Adrenal gland (tissue), 19 donors: ENCODE measurements at places on chromosomes 4 and X.

DNA sequence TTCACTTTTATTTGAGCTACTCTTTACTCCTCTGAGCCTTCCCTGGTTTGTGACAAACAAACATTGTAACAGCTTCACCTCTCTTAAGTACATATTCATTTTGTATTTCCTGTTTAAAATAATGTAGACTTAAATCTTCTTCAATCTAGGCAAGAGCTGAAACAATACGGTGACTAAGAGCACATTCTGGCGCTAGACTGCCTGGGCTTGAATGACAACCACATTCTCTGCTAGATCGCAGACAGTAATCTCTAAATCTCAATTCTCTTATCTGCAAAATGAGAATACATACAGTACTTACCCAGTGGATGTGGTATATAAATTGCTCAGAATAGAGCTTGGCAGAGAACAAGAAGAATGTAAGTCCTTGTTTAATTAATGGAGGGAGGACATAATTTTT lies 144.8 kb downstream of the ARAP2 start:
- DNase-seq, result no peak

GRCh38 chr4:74293558-74293957 lies 14.7 kb upstream of the EPGN start:
- no peak for DNase-seq

GRCh38 chr4:125359960-125360634 lies 45.3 kb downstream of the FAT4 start:
- no peak for DNase-seq

GRCh38 chrX:13498238-13498637 lies 71.2 kb upstream of the EGFL6 start:
- no peak for DNase-seq

DNA sequence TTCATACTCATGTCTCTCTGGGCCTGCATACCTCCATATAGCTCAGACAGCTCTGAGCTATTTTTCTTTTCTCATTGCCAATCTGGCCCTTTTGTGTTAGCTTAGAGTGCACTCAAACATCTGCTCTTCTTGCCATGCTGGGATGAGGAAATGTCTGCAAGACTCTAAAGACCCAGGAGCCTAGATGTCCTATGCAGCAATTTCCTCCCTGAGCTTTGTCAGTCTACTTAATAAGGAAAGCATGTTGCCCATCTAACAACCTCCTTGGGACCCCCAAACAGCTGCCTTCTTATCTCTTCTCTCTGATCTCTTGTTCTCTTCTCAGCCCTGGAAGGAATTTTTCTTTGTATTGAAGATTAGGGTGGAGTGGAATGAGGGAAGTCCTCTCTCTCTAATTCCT lies 69.2 kb downstream of the UCHL1 start:
- no peak for DNase-seq

GRCh38 chrX:71606536-71607216 lies 11.6 kb downstream of the CXCR3 start:
- peak; percentile 31 for DNase-seq

DNA sequence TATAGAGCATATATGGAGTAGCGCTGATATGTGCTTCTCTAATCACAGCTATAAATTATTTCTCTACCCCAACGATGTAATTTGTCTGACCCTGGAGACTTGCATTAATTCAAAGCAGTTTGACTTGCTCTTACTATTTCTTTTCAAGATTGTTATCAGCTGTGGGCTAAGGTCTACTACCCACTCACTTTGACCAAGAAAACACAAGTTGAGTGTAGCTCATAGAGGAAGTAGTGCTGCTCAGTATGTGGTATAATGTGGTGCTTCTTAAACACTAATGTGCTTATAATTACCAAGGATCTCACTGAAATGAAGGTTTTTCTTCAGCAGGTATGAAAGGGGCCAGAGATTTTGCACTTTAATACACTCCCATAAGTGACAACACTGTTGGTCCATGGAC lies 70.1 kb downstream of the INPP4B start:
- no peak for DNase-seq

DNA sequence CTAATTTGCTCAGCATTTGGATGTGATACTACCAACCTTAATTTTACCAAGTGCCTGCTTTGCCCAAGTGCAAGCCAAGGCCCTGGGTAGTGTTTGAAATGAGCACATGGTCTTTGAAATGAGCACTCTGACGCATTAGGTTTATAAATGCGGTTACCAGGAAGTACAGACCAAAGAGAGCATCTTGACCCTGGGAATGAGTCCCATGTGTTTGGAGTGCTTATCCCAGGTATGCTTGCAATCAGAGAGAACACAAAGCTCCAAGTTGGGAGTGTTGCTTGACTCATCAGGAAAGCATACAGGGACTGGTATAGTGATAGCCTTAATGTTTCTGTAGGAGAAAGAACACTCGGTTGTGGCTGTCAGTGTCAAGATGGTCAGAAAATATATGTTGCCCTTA lies 203.6 kb upstream of the MAMLD1 start:
- DNase-seq, result no peak

GRCh38 chr4:151717909-151718628 lies 42.7 kb downstream of the GATB start:
- no peak for DNase-seq

DNA sequence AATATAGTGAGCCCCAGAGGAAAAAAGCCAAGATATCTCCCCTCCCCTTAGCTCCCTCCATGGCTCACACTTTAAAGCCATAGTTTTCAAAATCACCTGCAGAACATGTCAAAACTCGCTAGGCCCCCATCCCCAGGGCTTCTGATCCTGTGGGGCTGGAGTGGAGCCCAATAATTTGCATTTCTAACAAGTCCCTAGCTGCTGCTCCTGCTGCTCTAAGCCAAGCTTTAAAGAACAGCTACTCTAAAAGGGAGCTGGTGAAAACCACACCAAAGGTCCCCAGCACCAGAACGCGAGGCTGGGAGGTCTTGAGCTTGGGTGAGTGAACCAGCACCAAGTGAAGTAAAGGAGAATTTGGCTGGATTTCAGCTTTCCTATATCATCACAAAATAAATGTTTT lies 237.1 kb downstream of the ZNF674 start:
- DNase-seq, result no peak

- no peak for DNase-seq
Observed at GRCh38 chr4:94926936-94927335, 169.2 kb downstream of the BMPR1B start.

DNA sequence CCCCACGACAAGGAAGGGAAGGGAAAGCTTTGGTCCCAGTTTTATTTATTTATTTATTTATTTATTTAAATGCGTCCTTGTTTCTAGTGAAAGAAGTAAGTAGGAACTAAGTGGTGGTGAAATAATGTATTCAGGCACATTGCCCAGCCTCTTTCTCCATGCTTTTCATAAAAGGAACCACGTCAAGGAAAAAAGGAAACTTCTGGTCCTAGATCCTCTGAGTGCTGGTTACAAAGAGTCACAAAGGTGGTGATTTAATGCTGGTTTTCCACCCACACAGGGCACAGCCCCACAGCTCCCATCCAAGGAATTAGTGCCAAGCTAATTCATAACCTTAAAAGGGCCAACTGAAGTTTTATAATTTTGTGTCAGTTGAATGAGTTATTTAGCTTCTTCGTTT lies 206.6 kb upstream of the GYPA start:
- DNase-seq, result no peak

GRCh38 chrX:2863646-2864045 lies 34.9 kb downstream of the GYG2 start:
- no peak for DNase-seq

GRCh38 chr4:109969919-109970318 lies 57.2 kb downstream of the EGF start:
- peak; percentile 52 for DNase-seq

DNA sequence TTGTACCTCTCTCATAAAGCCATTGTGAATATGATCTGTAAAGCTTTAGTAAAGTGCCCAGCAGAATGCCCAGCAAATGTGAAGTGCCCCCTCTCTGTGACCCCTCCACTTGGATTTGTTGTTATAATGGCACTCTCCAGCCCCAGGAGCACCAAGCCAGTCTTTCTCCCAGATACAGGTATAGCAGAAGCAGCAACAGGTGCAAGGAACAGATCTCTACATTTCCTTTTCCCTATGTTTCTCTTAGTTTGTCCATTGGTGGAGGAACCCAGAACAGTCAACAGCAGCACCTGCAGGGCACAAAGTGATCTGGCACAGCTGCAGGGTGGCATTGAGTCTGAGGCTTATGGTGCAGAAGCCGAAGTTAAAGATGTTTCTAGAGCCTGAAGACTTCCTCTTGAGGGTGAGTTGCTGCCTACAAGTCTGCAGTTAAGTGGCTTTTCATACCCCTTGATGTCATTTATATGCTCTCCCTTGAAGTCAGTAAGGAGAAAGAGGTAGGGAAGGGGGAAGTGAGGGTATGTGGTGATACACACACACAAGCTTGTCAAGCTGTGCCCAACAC lies 16.1 kb upstream of the CXCL3 start:
- DNase-seq, result no peak

DNA sequence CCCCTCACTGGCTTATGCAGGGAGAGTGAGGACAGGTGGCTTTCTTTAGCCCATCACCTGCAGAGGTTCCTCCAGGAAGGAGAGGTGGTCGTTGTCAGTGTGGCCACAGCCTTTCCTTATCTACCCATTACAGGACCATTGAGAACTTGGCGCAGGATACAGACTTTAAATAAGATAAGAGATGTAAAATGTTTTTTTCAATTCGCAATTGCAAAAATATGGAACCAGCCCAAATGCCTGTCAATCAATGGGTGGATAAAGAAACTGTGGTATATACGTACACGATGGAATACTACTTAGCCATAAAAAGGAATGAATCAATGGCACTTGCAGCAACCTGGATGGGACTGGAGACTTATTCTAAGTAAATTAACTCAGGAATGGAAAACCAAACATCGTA lies 6.9 kb upstream of the RNF175 start:
- DNase-seq, result no peak

DNA sequence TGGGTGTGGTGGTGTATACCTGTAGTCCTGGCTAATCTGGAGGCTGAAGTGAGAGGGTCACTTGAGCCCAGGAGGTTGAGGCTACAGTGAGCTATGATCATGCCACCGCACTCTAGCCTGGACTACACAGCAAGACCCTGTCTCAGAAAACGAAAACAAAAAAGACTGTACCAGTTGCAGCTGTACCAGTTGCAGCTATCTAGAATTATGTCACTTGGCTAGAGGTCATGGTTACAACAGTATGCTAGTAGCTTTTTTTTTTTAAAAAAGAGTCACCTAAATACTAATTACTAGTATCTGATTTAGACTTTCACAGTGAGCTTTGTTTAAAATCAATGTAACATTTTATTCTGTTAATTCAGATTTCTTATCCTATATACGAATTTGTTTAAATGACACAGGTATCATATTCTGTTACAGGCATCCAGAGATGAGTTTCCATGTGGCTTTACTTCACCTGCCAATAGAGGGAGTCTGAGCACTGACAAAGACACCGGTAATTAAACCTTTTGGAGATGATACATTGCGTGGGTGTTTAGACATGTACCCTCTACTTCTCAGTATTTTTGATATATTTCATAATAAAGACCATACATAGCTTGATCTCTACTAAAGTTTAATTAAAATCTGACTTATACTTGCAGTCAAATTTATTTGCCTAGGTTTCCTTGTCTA lies 100.2 kb upstream of the IL13RA1 start:
- DNase-seq, result no peak

- DNase-seq, result no peak
Observed at GRCh38 chr4:158020734-158021346, 152.0 kb downstream of the GASK1B start.

DNA sequence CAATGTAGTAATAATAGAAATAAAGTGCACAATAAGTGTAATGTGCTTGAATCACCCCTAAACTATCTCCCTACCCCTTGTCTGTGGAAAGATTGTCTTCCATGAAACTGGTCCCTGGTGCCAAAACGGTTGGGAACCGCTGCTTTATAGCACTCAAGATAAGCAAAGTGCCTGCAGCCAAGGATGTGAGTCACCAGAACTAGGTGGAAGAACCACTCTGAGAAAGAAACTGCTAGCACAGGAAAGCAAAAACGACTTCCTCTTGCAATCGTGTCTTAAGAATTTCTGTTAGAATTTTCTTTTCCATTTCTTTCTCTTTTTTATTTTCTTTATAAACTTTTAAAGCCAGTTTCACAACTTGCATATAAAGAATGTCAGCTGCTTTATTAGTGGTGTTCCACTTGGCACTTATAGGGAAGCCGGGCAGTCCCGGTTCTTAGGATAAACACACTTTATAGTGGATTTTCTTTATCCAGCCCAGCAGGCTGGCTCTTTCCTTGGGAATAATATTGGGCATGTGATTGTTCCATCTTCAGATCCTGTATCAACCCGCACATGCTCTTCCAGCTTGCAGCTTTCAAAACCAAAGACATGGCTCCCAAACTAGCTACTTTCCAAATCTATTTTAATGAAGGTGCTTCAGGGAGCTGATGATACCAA lies 32.3 kb upstream of the CXCL8 start:
- peak; percentile 82 for DNase-seq

- DNase-seq, result no peak
Observed at GRCh38 chr4:78417603-78418002, 134.0 kb upstream of the ANXA3 start.

GRCh38 chr4:118682928-118683327 lies 2.3 kb upstream of the METTL14 start:
- DNase-seq, result no peak

DNA sequence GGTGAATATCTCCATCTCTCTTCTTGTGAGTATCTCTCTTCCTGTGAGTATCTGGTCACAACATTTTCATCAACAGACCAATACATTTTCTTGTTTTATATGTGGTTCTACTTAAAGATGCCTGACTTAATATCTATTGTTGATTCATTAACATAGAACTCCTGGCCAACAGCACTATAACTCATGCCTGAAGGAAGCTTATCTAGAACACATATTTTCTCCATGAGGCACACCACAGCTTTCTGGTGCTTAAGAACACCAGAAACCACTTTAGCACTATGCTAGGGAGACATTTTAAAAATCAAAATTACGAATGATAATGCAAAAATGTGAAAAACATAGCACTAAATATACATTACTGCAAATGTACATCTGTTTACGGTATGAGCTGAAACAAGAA lies 190.4 kb downstream of the GABRB1 start:
- DNase-seq, result no peak

DNA sequence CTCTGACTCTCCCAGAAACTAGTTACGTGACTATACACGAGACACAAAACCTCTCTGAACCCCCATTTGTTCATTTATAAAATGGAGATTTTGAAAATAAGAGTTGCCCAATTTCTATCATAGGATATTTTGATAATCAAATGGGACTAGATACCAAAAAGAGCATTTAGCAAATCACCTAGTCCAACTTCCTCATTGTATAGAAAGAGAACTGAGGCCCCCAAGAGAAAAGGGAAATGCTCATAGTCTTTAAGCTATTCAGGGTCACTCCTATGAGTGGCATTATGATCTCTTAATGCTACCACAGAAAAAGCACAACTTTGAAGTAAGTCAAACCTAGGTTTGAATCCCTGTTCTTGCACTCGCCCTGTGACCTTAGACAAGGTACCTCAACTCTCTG lies 62.7 kb downstream of the BMP15 start:
- DNase-seq, result no peak
